ENCODE measurements at places on chromosomes 1 and 21.
A peak's percentile ranks its signal among the peaks of the same experiment; 100 is the strongest.

- H3K4me1 ChIP-seq: peaks cover 8% of the 10 kb centered on the region
- no peak for DNase-seq
- H3K4me3 ChIP-seq: no peak overlapping the region
- peaks cover 3% of the 10 kb centered on the region for H3K27me3 ChIP-seq
- H3K27ac ChIP-seq: peak overlapping the region; percentile 13
Measured at GRCh38 chr1:201406831-201407406, 7.8 kb upstream of the LAD1 start.

- H3K36me3 ChIP-seq: no peaks in the 10 kb centered on the region
- H3K4me3 ChIP-seq: no peak overlapping the region
- DNase-seq: no peak
- peaks cover 7% of the 10 kb centered on the region for H3K27me3 ChIP-seq
Measured at GRCh38 chr1:23524163-23524562, 6.9 kb downstream of the E2F2 start.

DNA sequence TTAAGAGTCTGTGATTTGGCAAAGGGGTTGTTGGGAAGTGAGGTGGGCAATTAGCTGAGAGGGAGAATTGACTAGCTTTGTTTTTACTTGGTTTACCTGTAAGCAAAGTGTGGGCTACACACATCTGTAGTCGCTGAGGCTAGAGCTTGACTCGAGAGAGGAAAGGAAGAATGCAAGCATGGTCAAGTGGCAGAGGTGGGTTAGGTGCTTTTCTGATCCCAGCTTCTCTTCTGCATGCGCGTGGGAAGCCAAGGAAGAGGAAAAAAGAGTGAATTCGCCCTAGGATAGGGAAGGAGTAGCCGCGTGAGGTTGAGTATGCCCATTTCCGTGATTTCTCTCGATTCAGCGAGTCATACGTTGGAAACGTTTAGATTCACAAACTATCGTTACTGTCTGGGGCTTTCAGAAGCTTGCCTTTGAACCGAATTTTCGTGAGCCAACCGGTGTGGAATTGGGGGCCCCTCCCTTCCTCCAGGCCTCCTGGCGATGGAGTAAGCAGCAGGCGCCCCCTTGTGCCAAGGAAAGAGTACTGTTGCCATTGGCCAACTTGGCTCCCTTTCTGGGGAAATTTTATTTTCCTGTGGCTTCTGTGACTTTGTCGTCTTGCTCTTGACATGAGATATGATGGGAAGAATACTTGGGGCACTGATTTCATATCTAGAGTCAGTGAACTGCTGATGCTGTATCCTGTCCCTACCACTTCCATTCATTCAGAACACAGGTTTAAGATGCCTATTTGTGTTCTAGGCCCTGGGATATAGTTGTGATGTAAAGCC, 1.3 kb downstream of the PIGV start:
- peaks cover 18% of the 10 kb centered on the region for H3K27me3 ChIP-seq
- DNase-seq: peak; percentile 78
- peak overlapping the region; percentile 67 for H3K27ac ChIP-seq
- H3K36me3 ChIP-seq: peaks cover 2% of the 10 kb centered on the region
- peak overlapping the region; percentile 83 for H3K4me3 ChIP-seq
- peaks cover 57% of the 10 kb centered on the region for H3K4me1 ChIP-seq

- H3K27me3 ChIP-seq: no peaks in the 10 kb centered on the region
- H3K27ac ChIP-seq: no peak overlapping the region
- peaks cover 3% of the 10 kb centered on the region for H3K4me1 ChIP-seq
- H3K36me3 ChIP-seq: no peaks in the 10 kb centered on the region
- H3K4me3 ChIP-seq: no peak overlapping the region
Measured at GRCh38 chr21:25518491-25518911, 88.8 kb downstream of the MRPL39 start.

DNA sequence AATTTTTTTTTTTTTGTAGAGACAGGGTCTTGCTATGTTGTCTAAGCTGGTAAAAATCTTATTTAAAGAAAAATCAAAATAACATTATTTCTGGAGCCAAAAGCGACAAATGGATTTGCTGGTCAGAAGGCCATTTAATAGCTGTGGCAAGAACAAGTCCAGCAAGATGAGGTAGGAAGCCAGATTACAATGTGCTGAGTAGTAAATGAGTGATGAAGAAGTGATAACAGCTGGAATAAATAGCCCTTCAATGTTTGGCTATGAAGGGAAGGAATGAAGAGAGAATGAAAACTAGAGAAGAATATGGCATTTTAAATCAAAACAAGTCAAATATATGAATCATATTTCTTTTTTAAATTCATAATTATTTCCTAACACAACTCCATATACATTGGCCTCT, 34.5 kb downstream of the SYDE2 start:
- no peak overlapping the region for H3K4me3 ChIP-seq
- no peaks in the 10 kb centered on the region for H3K4me1 ChIP-seq
- no peak overlapping the region for H3K27ac ChIP-seq

GRCh38 chr1:66606362-66607065, 72.6 kb downstream of the SGIP1 start:
- H3K27ac ChIP-seq: no peak overlapping the region
- H3K4me1 ChIP-seq: no peaks in the 10 kb centered on the region
- H3K27me3 ChIP-seq: no peaks in the 10 kb centered on the region
- no peak for DNase-seq

DNA sequence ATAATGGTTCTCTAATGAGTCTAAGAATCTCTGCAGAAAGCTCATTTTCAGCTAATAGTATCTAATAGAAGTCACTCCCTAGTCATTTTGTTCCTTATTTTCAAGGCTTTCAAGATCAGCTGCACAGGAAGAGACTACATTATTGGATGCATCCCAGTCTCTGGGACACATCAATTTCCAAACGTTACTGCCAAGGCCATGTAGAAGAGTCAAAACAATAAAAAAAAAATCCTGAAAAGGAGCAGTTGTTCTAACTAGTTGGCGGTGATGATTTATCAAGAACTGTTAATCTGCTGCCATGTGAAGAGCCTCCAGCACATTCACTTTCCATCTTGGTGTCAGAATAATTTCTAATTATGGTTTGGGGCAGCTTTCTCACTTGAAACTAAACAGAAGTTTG, 5.7 kb downstream of the DDAH1 start:
- peaks cover 4% of the 10 kb centered on the region for H3K4me1 ChIP-seq
- peaks cover 2% of the 10 kb centered on the region for H3K27me3 ChIP-seq
- no peak for DNase-seq
- H3K27ac ChIP-seq: no peak overlapping the region
- no peak overlapping the region for H3K4me3 ChIP-seq
- no peaks in the 10 kb centered on the region for H3K36me3 ChIP-seq

All from endothelial cell (in vitro differentiated cells).